ENCODE measurements at places on chromosomes 2 and 18.

DNA sequence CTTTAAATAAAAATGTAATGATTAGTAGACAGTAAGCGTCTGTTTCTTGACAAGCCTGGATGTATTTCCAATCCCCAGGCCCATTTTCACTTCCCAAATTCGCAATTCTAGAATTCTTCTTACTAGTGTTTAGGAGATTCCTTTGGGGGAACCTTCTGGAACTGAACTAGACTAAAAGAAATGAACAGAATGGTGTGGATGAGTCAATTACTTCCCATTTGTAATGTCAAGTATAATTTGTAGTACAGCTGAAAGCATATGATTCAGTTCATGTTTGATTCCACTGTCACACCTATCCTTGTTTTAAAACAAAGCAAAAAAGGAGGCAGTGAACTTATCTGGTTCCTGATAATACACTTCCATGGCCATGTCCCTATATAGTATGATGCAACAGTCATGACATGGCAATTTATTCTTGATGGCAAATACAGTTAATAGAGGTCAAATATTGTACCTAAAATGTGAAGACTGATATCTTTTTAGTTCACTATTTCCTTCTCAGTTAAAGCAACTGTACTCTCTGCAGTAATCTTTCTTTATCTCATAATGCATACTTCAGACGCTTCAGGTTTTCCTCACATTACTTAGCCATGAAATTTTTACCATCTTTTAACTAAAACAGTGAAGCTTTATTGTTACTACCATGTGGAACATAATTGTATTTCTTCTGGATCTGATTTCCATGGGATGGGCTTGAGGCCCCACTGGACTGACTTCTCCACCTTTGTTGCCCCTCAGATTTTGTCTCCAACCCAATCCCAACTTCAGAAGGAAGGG, 2.0 kb downstream of the IDH1 start:
- H3K36me3 ChIP-seq, result peaks cover 31% of the 10 kb centered on the region
- DNase-seq, result no peak

- peak; percentile 33 for DNase-seq
- H3K4me3 ChIP-seq, result peak overlapping the region; percentile 13
- peaks cover 9% of the 10 kb centered on the region for H3K27me3 ChIP-seq
- H3K36me3 ChIP-seq, result peaks cover 28% of the 10 kb centered on the region
- peak overlapping the region; percentile 79 for H3K27ac ChIP-seq
- H3K4me1 ChIP-seq, result peaks cover 23% of the 10 kb centered on the region
Measured at GRCh38 chr2:12861344-12861930, 144.7 kb downstream of the TRIB2 start.

DNA sequence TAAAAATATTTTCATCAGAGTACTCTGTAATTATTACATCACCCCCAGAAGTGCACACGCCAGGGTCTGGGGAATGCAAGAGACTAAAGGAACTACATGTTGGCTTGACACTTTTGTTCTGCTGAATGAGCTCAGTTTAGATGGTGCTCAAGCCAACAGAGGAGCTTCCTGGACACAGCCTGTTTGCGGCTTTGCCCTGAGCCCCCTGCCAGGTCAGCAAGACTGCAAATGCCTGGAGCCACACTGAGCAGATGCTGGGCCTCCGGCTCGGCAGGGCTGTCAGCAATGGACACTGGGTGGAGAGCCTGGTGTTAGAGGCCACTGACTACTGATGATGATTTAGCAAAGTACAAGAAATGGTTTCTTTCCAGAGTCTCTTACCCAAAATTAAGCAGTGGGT, 31.9 kb downstream of the PTPN18 start:
- H3K27ac ChIP-seq, result no peak overlapping the region
- H3K4me3 ChIP-seq, result no peak overlapping the region
- H3K4me1 ChIP-seq, result peaks cover 19% of the 10 kb centered on the region
- peaks cover 18% of the 10 kb centered on the region for H3K27me3 ChIP-seq

DNA sequence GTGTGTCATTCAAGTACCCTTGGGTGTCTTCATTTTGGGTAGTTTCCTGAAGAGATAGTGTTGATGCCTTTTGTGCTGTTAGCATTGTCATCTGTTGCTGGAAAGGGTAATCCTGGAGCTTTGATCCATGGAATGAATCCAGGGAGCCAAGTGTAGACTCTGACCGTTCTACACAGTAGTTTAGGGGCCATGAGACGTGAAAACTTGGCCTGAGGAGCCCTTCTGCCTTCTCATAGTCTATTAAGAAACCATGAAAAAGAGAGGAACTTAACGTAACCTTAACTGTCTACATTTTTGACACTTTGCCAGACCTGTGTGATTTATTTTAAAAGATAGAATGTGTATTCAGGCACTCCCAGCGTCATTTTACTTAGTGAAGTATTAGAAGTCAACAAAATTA, 194.0 kb downstream of the BABAM2 start:
- H3K27ac ChIP-seq, result no peak overlapping the region
- H3K4me3 ChIP-seq, result no peak overlapping the region
- DNase-seq, result no peak
- no peaks in the 10 kb centered on the region for H3K27me3 ChIP-seq

DNA sequence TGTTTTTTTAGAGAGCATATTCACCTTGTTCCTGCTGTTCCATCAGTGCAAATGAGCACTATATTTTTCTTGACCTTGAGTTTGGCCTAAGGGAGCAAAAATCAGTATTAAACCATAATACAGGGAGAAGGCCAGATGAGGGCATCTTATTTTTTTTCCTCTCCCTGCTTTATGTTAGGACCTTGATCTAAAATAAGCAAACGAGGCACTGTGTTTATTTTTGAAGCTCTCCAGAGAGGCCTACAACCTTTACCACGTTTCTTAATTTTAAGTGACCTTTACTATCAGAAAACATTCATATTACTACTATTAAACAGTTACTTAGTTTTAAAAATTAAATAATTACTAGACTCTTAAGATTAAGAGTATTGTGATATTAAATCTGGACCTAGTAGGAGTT, 100.8 kb downstream of the TANC1 start:
- no peak for DNase-seq
- H3K27me3 ChIP-seq, result no peaks in the 10 kb centered on the region
- H3K4me3 ChIP-seq, result no peak overlapping the region
- no peaks in the 10 kb centered on the region for H3K36me3 ChIP-seq
- no peak overlapping the region for H3K27ac ChIP-seq
- H3K4me1 ChIP-seq, result no peaks in the 10 kb centered on the region

DNA sequence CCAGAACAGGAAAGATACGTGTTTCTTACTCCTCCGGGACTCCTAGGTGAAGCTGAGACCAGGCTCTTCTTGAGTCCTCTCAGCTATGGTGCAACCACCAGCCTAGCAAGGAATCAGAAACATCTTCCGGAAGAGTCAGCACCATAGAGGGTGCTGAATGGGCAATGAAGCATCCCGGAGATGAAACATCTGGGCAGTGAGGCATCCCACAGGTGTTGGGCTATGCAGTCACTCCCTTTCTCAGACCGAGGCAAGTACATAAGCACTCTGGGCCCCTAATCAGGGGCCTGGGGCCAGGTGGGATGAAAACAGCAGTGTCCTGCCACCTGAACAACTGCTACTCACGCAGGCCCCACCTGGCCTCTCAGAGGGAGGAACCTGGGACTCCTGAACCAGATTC, 1.4 kb upstream of the CAPN10 start:
- DNase-seq, result no peak
- no peak overlapping the region for H3K27ac ChIP-seq
- peak overlapping the region; percentile 86 for H3K4me3 ChIP-seq
- peaks cover 23% of the 10 kb centered on the region for H3K36me3 ChIP-seq
- no peaks in the 10 kb centered on the region for H3K27me3 ChIP-seq

- peaks cover 44% of the 10 kb centered on the region for H3K27me3 ChIP-seq
- H3K36me3 ChIP-seq, result no peaks in the 10 kb centered on the region
- no peak overlapping the region for H3K27ac ChIP-seq
- H3K4me1 ChIP-seq, result no peaks in the 10 kb centered on the region
Measured at GRCh38 chr2:73705091-73705490, 32.1 kb downstream of the TPRKB start.

DNA sequence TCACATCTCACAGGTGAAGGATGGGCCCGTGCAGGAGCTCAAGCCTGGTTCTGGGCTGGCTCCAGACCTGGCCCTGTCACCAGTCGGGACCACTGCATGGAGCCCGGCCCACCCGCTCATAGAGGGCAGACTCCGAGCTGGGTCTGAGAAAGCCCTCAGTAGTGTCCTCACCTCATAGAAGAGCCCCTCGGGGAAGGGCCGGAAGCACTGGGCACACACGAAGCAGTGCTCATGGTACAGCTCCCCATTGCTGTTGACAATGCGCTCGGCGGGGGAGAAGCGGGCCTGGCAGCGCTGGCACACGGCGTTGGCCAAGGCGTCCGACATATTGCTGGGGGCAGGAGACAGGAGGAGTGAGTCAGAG, 11.3 kb downstream of the GPR17 start:
- H3K4me3 ChIP-seq, result no peak overlapping the region
- H3K27ac ChIP-seq, result no peak overlapping the region
- no peak for DNase-seq
- H3K27me3 ChIP-seq, result peaks cover 63% of the 10 kb centered on the region
- H3K4me1 ChIP-seq, result peaks cover 2% of the 10 kb centered on the region

DNA sequence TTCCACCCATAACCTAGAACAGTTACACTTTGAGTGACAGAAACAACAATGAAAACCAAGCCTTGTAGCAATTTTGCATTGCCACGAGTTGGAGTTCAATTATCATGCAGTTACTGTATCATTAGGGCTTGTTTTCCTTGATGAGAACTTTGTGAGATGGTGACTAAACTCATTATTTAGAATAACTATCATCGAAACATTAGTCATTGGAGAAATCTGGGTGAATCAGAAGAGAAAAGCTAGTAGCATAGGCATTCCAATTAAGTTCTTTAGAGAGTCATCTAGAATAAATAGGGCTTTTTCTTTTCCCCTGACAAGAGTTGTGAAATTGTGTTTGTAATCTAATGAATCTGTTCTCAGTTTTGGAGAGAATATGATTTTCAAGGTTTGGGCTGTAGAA, 122.8 kb upstream of the DOCK10 start:
- no peak overlapping the region for H3K27ac ChIP-seq
- H3K4me1 ChIP-seq, result no peaks in the 10 kb centered on the region
- no peaks in the 10 kb centered on the region for H3K36me3 ChIP-seq
- no peak for DNase-seq

DNA sequence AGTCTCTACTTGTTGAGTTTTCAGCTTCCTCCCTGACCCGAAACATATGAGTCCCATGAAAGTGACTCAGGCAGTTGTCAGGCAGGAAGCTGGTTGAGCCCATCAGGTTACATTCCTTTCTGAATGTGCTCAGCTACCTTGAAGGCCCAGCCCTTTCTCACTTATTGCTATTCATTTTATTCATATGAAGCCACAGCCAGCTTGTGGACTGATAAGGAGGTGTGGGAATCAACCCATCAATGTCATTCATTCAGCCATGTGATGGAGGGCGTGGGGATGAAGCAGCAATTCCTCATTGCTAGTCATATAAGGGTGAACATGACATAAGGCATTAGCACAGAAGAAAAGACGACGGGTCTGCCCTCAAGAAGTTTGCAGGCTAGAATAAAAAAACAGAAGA, 5.3 kb upstream of the VPS4B start:
- no peak overlapping the region for H3K27ac ChIP-seq
- peaks cover 1% of the 10 kb centered on the region for H3K36me3 ChIP-seq
- H3K4me1 ChIP-seq, result peaks cover 15% of the 10 kb centered on the region
- no peak for DNase-seq
- H3K27me3 ChIP-seq, result peaks cover 41% of the 10 kb centered on the region

- no peak overlapping the region for H3K4me3 ChIP-seq
- no peaks in the 10 kb centered on the region for H3K27me3 ChIP-seq
- no peak overlapping the region for H3K27ac ChIP-seq
- no peaks in the 10 kb centered on the region for H3K36me3 ChIP-seq
Measured at GRCh38 chr2:182316950-182317349, 109.9 kb downstream of the PDE1A start.

DNA sequence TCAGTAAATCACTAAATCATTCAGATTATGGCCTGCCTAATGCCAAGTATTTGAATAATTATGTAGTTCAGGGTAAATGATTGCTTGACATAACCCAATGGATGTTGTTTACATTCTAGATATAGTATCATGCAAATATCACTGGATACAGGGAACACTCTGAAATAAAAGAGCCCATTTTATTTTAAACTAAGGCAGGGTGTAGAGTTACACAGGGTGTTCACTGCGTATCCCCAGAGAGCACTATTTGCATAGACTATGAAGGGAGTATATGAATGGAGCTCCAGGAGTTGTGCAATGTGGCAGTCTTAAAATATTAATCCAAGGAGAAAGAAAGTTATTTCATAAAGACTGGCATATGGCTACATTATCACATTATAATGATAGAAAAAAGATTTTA, 701.1 kb upstream of the KLHL29 start:
- no peaks in the 10 kb centered on the region for H3K36me3 ChIP-seq
- H3K27ac ChIP-seq, result no peak overlapping the region
- H3K4me3 ChIP-seq, result no peak overlapping the region
- DNase-seq, result no peak
- H3K4me1 ChIP-seq, result no peaks in the 10 kb centered on the region
- no peaks in the 10 kb centered on the region for H3K27me3 ChIP-seq

All from activated naive CD4-positive, alpha-beta T cell treated with anti-CD3 and anti-CD28 coated beads, Interleukin-2, amount 10 ng/mL, durations not matched to agents 7 days and 5 days (primary cell).